ENCODE measurements at places on chromosomes 7 and 10.

DNA sequence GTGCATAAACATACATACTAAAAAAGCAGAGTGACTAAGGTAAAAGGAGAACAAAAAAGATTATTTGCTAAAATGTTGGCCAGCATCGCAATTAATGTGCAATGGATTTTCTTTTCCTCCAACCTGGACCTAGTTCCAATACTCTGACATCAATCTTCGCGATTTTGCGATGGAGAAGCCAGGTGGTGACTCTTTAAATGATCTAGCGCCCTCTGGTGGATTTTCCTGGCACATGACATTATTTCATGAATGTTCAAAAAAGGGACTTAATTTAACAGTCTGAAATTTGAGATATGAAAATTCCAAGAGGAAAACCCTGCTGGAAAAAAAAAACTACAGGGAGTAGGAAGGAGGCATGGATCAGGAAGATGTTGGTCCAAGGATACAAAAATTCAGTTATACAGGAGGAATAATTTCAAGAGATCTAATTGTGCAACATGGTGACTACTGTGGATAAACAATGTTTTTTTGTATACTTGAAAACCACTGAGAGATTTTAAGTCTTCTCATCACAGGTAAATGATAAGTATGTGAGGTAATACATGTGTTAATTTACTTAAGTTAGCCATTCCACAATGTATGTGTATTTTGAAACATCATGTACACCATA, 4.3 kb upstream of the KCNMA1 start:
- DNase-seq: peak; percentile 33

- no peak for DNase-seq
Measured at GRCh38 chr7:17526621-17527020, 228.2 kb downstream of the AHR start.

DNA sequence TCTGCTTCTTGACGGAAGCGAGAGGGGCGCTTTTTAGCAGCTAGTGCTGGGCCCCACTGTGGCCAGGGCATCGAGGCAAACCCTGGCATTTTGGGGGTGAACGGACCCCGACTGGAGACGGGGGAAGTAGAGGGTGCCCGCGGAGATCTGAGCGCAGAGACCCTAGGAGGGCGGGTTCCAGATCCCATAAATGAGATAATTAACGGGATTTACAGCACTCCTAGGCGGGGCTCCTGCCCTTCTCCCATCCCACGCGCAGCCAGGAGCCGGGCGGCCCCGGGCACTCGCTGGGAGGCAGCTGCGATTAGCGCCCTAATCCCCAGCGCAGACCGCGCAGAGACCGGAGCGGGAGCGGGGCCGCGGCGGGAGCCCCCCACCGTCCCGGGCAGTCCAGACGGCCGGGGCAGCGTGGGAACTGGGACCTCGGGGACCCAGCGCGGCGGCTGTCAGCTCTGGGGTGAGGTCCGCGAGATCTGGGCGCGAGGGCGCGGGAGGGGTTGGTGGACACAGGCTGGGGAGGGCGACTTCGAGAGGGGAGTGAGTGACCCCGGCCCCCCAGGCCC, 735 bp downstream of the JCAD start:
- no peak for DNase-seq

GRCh38 chr7:155660758-155661093, 16.3 kb downstream of the RBM33 start:
- DNase-seq: no peak

GRCh38 chr10:103692952-103693811, 162.2 kb downstream of the SH3PXD2A start:
- DNase-seq: no peak

DNA sequence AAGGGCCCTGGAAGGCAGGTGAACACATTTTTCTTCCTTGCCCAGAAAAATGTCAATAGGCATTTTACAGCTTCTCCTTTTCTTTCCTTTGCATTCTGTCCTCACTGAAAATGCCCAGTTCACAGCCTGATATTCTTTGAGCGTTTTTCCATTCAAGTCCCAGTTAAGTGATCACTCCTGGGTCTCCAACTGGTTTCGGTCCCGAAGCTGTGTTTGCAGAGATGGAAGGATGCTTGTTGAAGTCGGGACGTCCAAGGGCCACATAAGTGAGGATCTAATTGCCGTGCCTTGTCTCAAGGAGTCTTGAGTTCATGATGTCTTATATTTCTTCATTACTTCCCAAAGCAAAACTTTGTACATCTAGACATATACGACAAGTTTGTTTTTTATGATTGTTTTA, 208.7 kb upstream of the PRKCQ start:
- DNase-seq: no peak

- DNase-seq: no peak
Measured at GRCh38 chr7:127512663-127513062, 72.7 kb downstream of the GCC1 start.

- DNase-seq: no peak
Measured at GRCh38 chr10:28533186-28533564, 257 bp downstream of the WAC start.

GRCh38 chr7:40551685-40552576, 417.1 kb downstream of the SUGCT start:
- DNase-seq: no peak

DNA sequence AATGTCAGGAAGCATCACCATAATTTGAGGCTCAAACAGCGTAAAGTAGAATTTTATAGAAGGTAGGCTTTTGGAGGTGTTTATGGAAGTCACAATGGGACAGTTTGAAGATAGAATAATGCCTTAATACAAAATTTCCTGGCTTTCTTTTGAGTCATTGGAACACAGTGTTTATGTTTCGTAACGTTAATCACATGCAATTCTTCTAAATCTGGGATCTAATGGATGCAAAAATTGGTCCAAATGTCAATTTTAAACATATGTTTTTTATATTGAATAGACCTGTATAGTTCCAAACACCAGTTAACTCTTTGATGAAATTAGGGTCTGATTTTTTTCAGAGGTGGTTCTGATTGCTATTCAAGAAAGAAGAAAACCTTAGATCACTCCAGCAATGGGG, 86.5 kb upstream of the HPS1 start:
- DNase-seq: no peak

- no peak for DNase-seq
Measured at GRCh38 chr10:128178302-128178958, 52.2 kb upstream of the MKI67 start.

DNA sequence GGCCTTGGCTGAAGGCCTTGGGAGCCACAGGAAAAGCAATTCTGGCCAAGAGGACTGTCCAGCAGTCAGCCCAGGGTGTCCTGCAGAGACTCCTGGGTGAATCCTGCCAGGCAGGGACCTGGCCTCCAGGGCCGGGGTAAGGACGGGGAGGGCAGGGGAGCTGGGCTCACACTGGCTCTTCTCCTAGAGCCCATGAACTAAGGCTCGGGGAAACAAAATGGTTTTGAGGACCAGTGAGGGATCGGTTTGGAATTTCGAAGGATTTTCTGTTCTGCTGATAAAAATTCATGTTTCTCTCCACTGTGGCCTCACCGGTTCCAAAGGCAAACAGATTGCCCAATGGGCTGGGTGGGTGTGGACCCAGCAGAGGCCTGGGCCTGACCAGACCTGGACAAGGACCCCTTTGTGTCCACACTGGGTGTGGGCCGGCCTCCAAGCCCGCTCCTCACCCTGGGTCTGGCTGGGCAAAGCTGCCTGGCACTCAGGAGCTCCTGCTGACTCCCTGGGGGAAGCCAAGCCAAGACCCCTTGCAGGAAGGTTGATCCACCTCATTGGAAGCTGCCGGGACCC, 27.3 kb downstream of the FAM20C start:
- no peak for DNase-seq

DNA sequence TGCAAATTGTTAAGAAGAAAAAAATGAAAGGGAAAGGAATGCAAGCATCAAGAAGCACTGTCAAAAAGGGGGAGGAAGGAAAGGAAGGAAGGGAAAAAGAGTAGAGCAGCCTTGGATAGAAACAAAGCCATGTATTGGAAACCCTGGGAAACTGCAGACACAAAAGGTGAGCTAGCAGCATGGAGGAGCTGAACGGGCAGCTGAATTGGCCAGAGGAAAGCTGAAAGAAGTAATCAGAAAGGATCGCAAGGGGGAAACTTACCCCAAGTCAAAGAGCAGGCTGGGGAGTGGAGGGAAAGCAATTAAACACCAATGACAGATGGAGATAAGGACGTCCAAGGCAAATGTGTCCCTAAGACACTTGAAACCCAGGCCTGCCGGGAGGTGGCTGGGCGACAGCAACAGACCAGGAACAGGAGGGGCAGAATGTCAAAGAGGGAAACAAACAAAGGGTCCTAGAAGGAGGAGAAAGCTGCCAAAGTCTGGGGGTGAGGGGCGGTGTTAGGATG, 93.8 kb upstream of the SVIL start:
- DNase-seq: no peak

DNA sequence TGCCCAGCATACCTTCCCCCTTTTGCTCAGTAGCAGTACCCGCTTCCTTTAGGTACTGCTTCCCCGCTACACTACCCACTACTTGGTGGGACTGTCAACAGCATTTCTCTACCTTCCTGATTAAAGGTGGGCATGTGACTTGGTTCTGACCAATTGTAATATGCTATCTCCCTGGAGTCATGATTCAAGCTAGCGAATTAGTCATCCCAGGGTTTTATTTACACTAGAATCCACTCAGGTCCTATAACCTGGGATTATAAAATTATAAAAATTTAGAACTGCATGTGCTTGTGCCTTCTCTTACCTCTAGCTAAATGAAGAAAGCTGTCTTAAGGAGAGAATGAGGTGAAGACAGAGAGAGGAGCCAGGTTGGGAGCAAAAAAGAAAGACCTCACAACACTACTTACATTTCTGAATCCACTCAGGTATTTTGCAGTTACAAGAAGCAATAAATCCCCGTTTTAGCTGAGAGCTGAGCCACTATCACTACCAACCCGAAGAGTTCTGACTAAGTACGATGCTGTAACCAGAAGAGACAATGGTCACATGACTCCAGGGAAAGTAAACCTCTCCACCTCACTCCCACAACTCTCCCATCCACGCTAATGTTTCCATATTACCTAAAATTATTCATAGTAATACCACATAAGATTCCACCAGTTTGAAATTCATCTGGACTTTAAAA, 9.7 kb downstream of the GBX1 start:
- DNase-seq: no peak

- DNase-seq: no peak
Measured at GRCh38 chr7:47513741-47514241, 68.1 kb downstream of the TNS3 start.

DNA sequence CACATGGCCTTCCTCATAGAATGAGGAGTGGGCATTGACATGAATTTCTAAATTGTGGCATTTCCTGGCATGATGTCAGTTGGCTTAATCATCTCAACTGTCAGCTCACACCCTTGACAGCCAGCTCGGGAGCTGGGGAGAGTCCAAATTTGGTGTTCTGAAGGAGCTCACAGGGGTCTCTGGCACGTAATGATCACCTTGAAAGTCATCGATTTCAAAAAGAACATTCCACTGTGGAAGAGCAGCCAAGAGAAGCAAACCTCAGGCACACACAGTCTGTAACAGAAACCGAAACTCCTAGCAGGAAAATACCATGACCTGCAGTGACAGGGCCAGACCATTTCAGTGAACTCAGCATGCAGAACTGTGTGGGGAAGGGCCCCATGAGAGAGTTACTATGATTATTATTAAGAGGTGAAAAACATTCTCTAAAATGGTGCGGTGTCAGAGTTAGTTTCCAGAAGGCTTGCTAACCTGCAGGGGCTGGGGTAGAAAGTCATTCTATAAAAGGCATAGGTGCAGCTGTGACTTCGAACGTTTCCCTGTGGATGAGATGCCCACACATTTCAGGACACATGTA, 26.4 kb upstream of the KLF6 start:
- peak; percentile 27 for DNase-seq

DNA sequence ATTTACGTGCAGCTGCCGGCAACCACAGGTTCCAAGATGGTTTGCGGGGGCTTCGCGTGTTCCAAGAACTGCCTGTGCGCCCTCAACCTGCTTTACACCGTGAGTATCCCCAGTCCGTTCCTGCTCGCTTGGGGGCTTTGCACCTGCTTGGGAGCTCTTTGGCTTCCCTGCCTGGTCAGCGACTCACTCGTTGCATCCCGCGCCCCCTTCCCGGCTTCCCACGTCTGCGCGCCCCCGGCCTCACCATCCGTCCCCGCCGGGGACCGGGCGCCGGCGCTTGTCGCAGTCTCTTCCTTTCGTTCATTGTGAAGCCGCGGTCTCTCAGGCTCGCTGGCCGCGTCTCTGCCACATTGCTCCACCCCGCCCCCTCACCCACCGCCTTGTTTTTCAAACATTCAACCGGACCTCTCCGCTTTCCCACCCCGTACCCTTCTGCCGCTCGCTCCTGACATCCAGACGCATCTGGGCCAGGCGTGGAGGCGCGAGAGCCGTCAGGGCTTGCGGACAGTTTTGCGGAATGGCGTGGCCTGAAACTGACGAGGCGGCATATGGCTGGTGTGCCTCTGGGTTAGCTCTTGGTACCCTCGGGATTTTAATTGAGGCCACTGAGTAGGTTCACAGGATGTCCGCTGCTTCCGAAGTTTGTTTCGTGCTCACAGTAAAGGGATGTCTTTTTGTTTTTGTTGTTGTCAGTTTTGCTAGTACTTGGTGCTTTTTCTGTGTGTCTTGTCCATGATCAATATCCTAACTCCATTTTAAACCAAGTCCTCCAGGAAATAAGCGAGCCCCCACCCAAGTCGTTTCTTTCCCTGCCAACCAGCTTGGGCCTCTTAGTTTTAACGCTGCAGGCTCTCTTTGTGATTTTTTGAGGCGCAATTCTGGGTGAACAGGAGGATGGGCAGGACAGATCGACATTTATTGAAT, 639 bp downstream of the TSPAN13 start:
- DNase-seq: no peak

- DNase-seq: peak; percentile 67
Measured at GRCh38 chr10:102644646-102645387, 538 bp downstream of the TRIM8 start.

- peak; percentile 55 for DNase-seq
Measured at GRCh38 chr10:110009736-110010475, 2.1 kb downstream of the ADD3 start.
